Left lobe of liver (tissue), 2 donors: ENCODE measurements at places on chromosomes 11 and 22.

- no peak for DNase-seq
Observed at GRCh38 chr11:125001849-125002248, 47.8 kb downstream of the CCDC15 start.

GRCh38 chr11:17121981-17122380 lies 44.5 kb upstream of the RPS13 start:
- no peak for DNase-seq

GRCh38 chr22:42758931-42759629 lies 38.4 kb upstream of the A4GALT start:
- no peak for DNase-seq

GRCh38 chr22:23284504-23285033 lies 104.3 kb downstream of the BCR start:
- no peak for DNase-seq

DNA sequence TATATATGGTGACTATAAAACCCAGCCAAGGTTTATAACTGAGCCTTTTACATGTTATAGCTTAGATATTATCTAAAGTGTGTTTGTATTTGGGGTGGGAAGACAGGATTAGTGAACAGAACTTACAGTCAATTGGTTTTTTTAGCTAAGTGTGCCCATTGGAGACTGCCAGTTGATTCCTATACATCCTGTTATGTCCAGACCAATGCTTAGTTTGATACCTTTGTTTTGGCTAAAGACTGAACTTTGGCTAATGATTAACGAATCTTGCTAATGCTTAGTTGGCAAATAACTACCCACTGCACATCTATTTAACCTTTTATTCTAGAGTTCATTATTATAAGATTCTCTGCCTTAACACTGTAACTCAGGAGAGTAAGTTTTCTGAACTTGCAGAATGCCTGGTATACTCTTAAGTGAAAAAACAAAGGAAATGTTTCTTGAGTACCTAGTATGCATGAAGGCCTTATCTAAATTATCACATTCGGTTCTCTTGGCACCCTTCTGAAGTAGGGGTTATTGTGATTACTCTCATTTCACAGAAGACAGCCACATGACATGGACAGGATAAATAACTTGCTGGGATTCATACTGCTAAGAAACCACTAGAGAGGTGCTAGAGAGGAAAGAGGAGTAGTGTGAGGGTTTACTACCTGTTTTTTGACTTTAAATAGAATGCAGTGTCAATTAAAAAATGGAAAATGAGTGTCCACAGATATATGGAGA lies 54.0 kb downstream of the KREMEN1 start:
- no peak for DNase-seq

DNA sequence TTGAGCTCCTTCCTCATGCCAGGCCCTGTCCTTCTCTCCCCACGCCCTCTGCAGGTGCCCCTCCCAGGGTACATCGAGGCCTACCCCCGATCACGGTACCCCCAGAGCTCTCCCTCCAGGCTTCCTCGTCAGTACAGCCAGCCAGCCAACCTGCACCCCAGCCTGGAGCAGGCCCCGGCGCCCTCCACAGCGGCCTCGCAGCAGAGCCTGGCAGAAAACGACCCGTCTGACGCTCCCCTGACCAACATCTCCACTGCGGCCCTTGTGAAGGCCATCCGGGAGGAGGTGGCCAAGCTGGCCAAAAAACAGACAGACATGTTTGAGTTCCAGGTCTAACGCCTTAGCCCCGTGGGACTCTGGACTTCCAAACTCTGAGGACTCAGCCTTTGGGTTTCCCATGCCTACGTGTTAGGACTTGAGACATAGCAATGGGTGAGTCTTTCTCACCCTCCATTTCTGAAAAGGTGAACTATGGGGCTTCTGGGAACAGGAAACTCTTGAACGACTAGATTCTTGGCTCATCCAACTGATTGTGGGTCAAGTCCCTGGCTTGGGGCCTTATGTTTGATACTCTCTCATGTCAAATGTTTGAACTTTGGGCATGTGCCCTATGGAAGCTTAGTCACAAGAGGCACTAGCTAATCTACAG lies 32.7 kb downstream of the C11orf91 start:
- no peak for DNase-seq

DNA sequence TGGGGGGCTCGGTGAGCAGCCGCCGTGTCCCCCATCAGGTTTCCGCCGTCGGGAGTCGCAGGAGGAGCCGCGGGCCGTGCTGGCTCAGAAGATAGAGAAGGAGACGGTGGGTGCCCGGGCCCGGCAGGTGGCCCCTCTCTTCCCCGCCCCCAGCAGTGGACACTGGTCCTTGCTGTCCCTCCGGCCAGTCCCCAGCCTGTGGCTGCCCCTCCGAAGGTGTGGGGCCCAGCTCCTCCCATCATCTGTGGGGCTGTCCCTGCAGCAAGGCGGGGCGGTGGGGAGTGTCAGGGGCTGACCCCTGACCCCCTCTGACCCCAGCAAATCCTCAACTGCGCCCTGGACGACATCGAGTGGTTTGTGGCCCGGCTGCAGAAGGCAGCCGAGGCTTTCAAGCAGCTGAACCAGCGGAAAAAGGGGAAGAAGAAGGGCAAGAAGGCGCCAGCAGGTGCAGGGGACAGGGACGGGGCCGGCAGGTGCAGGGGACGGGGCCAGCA lies 15.3 kb downstream of the EPS8L2 start:
- no peak for DNase-seq

DNA sequence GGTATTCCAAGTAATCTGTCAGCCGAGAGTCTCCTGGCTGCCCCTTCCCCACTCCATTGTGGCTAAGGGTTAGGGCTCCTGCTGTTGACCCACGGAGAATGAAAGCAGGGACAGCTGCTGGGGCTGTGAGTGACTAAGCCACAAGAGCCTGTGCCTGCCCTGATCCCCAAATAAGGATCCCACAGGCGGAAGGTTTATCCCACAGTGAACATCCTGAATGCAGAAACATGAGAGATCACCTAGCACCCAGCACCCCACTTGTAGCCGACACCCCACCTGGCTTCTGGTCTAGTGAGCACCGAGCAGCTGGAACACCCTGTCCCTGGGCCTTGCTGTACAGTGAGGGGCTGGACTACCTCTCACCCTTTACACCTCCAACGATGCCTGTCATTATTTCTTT lies 117.7 kb upstream of the LMO1 start:
- DNase-seq = no peak

GRCh38 chr11:46003572-46003971 lies 81.1 kb downstream of the LARGE2 start:
- no peak for DNase-seq

GRCh38 chr11:111935317-111936039 lies 1.7 kb upstream of the DIXDC1 start:
- DNase-seq = peak; percentile 65

DNA sequence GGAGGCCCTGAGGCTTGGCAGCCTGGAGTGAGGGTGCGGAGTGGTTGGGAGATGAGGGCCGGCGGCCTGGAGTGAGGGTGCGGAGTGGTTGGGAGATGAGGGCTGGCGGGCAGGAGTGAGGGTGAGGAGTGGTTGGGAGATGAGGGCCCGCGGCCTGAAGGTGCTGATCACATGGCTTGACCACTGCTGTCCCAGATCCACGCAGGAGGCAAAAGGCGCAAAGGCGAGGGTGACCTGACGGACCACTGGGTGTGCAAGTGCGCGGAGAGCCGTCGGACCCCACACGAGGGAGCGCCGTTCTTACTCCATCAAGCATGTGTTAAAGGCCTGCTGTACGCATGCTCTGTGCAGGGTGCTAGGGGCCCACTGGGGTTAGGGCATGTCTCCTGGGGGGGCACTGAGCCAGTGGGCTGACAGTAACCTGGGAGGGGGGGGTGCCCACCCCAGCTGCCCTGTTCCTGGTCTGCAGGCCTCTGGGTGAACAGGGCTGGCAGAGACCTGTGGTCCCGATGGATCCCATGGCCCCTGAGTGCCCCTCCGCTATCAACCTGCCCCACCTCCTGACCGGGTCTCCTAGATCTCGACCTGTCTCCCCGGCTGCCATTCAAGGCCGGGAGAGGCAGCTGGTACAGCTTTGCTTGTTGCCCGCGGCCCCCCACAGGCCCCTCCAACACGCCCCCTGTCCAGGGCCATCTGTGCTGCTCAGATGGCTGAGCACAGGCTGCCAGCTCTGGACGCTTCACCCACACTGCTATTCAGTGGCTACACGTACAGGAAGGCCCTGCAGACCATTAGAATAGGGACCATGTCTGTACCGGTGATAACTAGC lies 21.1 kb downstream of the MRGPRD start:
- DNase-seq = no peak

DNA sequence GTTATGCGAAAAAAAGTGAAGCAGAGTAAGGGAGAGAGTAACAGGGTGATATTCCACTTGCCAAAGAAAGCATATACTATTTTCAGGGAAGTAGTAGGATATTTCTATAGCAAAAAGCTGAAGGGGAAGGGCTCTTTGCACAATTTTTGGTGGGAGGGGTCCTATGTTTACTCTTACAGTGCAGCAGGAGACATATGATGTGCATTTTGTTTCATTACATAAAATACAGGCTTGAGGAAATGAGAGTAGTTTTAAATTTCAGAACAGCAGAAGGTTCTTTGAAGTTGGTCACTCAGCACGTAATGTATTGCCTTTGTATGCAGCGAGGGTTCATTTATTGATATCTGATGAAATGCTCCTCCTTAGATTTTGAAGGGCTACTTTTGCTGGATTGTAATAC lies 3.1 kb upstream of the PIK3IP1 start:
- no peak for DNase-seq

DNA sequence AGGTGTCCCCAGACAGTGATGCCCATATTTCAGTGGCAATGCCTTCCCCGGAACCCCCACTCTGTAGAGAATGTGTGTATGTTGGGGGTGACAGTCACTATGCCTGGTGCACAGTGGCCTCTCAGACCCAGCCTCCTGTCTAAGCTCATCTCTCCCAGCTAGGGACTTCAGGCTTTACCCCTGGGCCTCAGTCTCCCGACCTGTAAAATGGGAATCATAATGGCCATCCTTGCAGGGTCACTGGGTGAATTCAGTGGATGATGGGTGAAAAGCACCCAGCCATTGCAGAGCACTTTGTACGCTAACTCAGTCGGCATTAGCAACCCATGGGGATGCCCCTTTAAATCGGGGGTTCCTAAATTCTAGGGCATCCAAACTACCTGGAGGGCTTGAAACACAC lies 18.9 kb downstream of the FGF3 start:
- no peak for DNase-seq

GRCh38 chr22:35522225-35523149 lies 18.1 kb upstream of the RASD2 start:
- DNase-seq = no peak

GRCh38 chr11:117969160-117969991 lies 16.8 kb upstream of the IL10RA start:
- no peak for DNase-seq

DNA sequence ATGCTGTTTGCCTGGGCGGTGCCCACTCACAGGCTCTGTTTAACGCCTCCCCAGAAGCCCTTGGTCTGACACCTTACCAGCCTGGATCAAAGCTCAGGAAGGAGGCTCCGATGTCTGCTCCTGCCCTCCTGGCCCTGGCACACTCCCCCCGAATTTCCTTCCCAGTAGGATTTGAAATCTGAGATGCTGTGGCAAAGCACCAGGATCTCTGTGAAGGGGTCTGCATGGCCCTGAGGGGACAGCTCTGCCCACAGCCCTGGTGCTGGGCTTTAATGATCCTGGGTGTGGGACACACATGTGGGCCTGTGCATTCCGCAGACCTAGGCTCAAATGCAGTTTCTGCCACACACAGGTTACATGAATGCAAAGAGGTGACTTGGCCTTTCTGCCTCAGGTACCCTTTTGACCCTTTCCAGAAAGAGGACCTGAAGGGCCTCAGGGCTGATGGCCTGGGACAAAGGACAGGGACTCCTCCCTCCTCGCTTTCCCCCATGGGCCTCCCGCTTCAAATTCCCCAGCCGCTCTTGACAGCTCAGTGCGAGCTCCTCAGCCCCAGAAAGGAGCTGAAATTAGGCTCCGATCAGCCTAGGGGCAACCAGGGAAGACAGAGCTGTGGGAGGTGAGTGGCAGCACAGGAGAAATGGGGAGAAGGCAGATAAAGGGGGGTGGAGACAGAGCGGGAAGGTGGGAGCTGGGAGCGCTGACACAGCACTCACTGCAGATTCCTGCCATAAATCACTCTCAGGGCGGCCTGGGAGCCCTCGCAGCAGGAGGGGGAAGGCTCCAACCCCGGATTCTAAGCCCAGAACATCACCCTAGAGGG lies 41.3 kb downstream of the TRIM29 start:
- DNase-seq = no peak
